Forelimb muscle (tissue), 1 donor: ENCODE measurements at places on chromosomes 2 and 18. TPM values are rescaled to one million over a fixed set of nuclear protein-coding genes. Genes with fewer than 3 reads are reported as not detected.

TMEM163 gene
- 0.86 TPM for polyA plus RNA-seq

- DNase-seq, result no peak
These were observed 26.7 kb downstream of the RAMP1 start for GRCh38 chr2:237885931-237886684.

DNA sequence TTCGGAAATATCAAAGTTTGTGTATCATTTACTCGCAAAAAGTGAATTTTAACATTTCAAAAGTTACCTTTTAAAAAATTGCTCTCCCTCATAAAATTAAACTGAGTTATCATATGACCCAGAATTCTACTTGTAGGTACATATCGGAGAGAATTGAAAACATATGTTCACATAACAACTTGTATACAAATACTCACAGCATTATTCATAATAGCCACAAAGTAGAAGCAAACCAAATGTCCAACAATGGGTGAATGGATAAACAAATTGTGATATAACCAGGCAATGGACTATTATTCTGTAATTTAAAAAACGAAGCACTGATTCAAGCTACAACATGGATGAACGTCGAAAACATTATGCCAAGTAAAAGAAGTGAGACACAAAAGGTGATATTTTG, 412.0 kb upstream of the TCF4 start:
- no peak for DNase-seq

TTC32 gene
- 14.3 TPM for polyA plus RNA-seq

- no peak for DNase-seq
These were observed 106.8 kb downstream of the CYP26B1 start for GRCh38 chr2:72040629-72041571.

- DNase-seq, result no peak
These were observed 41.9 kb downstream of the TNFRSF11A start for GRCh38 chr18:62366992-62367391.

GRCh38 chr2:129781749-129782632, 197.5 kb upstream of the RAB6C start:
- DNase-seq, result no peak

- no peak for DNase-seq
These were observed 15.8 kb downstream of the KHK start for GRCh38 chr2:27102329-27102728.

MAP3K19 gene
- not detected for polyA plus RNA-seq

GPR35 gene
- polyA plus RNA-seq, result 1.7 TPM

- DNase-seq, result no peak
These were observed 30.5 kb downstream of the GPC1 start for GRCh38 chr2:240465765-240466578.

C2orf80 gene
- polyA plus RNA-seq, result not detected

SPR gene
- 5.5 TPM for polyA plus RNA-seq

MCFD2 gene
- polyA plus RNA-seq, result 40.0 TPM

DNA sequence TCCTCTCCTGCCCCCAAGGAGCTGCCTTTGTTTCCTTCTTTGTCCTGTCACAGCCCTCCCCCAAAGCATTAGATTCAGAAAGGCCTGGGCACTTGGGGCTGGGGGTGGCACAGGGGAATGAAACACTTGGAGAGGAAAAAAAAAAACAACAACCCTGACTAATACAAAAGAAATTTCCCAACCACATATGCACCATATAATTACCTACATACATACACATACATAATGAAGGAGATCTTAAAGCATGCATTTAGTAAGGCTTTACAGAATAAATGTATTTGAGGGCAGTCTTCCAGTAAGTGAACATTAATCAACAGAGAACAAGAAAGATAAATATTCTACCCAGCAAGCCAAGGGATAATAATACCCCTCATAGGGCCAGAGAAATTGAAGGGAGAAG, 70.0 kb upstream of the PPP1CB start:
- no peak for DNase-seq

DNA sequence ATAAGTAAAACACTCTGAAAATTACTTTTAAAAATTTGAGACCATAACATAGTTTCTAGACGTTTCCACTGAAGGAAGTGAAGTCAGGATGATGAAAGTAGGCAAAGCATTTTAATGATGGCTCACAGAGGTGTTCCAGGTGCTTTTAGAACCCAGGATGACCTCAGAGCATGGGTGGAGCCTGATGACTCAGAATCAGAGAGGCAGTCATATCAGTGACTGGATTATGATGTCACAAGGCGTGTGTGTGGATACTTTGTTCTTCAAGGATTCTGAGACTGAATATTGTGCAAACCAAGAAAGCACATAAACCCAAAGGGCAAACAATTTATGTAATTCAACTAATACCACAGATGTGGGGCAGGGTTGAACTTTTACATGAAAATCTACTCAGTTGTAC, 208.0 kb upstream of the FBXO11 start:
- no peak for DNase-seq

- DNase-seq, result no peak
These were observed 288.6 kb downstream of the NDUFA10 start for GRCh38 chr2:239736358-239737143.

TGFBRAP1 gene
- 8.2 TPM for polyA plus RNA-seq

TUBA3E gene
- not detected for polyA plus RNA-seq

DNA sequence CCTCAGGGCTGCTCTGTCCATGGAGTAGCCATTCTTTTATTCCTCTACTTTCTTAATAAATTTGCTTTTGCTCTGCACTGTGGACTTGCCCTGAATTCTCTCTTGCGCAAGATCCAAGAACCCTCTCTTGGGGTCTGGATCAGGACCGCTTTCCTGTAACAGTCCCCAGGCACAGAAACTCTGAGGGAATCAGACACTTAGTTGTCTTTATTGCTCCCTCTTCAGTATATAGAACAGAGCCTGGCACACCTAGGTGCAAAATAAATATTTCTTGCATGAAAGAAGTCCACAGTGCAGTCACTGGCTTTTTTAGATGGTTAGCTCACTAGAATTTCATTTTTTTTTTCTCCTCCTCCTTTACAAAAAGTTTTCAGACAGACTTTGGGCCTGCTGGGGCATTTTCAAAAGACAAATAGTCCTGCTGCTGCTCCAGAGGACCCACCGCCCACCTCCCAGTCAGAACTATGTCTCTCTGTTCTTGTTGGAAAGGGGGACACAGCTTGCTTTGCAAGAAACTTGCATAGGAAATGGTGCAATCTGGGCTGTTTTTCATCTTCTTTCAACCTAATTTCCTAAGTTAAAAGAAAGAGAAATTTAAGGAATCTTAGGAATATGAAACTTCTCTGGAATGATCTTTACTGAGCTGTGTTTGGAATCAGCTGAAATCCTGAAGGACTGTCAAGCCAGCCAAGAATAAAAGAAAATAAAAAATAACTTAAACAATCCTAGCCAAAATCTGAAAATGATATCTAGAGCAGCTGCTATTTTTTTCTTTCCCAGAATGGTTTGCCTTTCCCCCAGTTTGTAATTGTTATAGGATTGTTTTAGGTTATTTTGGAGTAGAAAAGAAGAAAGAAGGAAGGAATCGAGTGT, 31.7 kb upstream of the MAP4K3 start:
- DNase-seq, result peak; percentile 38

DNA sequence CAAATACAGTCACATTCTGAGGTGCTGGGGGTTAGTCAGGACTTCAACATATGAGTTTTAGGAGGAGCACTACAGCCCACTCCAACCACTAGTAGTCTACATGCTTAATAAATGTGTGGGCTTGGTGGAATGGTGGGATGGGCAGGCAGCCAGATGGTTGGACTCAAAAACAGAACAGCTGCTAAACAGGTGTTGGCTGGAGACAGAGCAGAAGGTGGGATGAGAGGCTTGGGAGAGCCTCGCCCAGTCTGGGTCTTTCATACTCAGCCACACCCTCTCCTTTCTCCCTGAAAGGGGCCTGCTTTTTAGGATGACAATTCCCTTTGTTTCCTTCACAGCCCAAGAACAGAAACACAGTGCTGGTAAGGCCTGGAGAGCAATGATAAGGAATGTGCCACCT, 143.9 kb upstream of the KLHL29 start:
- no peak for DNase-seq

GRCh38 chr18:21741562-21742314, 1.1 kb downstream of the MIB1 start:
- no peak for DNase-seq

GRCh38 chr2:160862226-160862625, 298.0 kb upstream of the TANK start:
- DNase-seq, result no peak
